Testis (tissue), 5 donors: ENCODE measurements at places on chromosomes 4 and X.

DNA sequence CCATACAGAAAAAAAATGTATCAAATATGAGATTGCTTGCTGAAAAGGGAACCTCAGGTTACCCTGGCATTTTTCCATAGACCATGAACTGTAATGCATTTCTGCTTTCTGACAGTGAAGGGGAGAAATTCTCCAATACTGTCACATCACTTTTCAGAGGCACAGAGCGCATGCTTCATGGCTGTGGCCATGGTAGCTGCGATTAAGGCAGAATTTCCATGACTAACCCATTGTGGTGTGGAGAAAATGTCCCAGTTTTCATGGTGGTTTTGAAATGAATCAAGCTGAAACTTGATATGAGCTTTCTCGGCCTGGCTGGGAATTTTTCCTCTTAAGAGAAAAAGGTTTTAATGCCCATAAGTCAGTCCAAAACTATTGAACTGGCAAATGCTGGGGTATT is 39.5 kb upstream of the MAP3K15 start:
- DNase-seq, result no peak

- DNase-seq, result no peak
These were observed 26.1 kb downstream of the PDGFC start for GRCh38 chr4:156945532-156945931.

- peak; percentile 66 for DNase-seq
These were observed 1.1 kb downstream of the GAB1 start for GRCh38 chr4:143337600-143338287.

GRCh38 chr4:1166509-1167243 is 5.7 kb downstream of the SPON2 start:
- DNase-seq, result no peak

GRCh38 chrX:6917666-6918065 is 229.8 kb upstream of the STS start:
- no peak for DNase-seq

DNA sequence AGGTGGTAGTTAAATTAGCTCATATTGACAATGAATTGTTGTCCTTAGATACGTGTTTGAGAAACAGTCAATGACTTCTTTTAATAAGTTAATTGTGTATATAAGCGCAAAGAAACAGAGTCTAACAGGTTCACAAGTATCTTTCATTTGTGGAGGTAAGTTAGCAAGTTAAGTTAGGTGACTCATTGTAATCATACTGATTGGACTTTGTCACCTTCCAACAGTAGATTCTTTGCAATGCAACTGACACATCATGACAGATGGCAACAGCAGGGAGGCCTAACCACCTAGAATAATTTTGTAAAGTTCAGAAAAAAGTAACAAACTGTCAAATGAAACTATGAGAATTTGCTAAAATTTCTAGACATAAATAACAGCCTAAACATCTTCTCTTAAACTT is 207.6 kb upstream of the PITX2 start:
- no peak for DNase-seq

DNA sequence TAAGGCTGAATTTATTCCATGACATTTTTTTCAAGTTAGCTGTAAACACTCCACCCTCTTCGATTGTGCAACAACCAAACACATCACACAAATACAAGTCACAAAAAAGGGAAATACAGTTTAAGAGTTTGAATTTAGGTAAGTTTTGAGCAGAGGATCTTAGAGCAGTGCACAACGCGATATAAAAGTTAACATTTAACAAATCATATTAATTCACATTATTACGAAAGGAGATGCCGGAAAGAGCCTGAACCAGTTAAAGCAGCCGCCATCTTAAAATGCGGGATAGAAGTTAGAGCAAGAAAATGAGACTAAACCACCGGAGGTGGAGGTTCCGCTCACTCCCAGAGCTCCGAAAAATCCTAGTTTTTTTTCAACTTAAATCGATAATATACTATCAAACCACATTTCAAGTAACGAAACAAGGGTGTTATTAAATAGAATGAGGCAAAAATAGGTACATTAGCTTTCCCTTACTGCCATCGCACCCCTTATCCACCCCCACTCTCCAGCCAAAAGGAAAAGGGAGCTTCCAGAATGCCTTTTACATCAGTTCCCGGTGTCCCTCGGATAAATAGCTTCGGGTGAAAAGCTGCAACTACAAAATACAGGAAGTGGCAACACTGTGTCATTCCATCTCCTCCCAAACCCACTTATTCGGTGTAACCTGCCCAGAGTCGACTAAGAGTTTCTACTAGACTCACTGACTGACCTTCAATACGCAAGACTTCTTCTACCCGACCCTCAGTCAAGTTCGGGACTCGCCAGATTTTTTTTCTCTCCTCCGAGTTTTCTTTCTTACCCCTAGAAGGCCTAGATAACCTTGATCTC is 1.9 kb downstream of the UBE2D3 start:
- DNase-seq, result peak; percentile 70

DNA sequence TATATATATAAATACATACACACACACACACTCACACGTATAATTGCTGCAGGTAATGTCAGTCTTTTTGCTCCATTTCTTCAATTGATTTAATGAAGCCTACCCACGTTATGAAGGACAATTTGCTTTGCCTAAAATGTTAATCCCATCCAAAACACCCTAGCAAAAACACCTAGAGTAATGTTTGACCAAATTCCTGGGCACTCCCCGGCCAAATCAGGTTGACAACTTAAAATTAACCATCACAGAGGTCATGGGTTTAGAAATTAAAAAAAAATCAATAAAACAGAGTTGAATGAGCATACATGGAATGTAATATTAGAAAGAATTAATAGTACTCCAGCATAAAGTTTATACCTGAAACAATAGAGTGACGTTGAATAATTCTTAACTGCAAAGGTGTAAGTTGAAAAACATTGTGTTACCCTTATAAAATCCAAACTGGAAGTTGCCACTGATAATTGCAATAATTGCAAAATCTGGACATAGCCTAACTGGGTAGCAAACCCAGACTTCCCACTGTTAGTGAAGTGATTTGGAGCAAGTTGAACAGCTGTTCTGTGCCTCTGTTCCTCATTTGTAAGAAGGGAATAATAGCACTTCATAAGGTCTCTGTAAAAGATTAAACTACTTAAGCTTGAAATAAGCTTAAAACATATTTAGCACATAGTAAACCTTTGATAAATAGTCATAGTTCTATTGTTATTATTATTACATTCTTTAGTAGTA is 2120.5 kb downstream of the PCDH7 start:
- DNase-seq, result no peak

GRCh38 chrX:155094468-155095061 is 23.3 kb downstream of the BRCC3 start:
- no peak for DNase-seq

GRCh38 chr4:57055886-57056285 is 54.3 kb downstream of the IGFBP7 start:
- no peak for DNase-seq

DNA sequence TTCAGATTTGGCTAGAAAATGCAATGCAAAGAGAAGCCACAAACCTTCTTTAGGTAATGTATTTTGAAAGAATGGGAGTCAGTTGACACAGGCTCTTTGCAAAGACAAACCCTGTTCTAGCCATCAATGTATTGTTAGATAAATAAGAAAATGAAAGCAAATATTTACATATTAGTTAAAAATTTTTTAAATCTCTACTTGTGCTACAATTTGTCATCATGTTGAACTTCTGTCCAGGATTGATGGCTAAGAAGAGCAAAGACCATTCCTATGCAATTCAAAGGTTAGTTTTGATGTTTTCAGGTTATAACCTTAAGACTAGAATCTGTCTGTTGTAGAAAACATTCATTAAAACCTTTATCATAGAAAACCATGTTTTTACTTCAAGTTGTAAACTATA is 788.8 kb upstream of the FTHL17 start:
- DNase-seq, result no peak

DNA sequence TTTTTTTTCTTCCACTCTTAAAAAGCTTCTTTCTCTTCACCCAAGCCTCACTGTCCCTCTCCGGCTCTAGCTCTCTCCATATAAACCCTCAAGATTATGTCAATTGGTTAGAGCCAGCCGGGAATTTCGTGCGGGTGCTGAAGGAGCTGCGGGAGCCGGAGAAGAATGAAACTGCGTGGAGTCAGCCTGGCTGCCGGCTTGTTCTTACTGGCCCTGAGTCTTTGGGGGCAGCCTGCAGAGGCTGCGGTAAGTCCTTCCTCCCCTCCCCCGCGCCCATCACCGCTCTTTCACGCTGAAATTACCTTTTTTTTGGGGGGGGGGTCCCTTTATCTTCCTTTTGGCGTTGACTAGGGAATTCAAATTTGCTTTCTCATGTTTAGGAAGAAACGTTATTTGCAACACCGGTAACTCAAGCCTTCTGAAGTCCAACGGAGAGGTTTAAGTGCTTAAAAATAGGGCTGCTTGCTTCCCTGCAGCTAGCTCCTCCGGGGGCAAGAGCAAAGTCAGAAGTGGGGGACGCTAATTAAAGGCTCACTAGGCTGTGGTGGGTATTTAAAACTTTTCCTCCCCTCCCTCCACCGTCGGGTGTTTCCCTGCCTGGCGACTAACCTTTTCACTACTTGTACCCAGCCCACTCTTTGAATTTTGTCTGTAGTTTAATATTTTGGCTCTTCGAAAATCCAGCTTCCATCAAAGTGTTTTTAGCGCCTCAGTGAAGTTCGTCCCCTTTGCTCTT is 491 bp downstream of the COL4A5 start:
- peak; percentile 20 for DNase-seq

DNA sequence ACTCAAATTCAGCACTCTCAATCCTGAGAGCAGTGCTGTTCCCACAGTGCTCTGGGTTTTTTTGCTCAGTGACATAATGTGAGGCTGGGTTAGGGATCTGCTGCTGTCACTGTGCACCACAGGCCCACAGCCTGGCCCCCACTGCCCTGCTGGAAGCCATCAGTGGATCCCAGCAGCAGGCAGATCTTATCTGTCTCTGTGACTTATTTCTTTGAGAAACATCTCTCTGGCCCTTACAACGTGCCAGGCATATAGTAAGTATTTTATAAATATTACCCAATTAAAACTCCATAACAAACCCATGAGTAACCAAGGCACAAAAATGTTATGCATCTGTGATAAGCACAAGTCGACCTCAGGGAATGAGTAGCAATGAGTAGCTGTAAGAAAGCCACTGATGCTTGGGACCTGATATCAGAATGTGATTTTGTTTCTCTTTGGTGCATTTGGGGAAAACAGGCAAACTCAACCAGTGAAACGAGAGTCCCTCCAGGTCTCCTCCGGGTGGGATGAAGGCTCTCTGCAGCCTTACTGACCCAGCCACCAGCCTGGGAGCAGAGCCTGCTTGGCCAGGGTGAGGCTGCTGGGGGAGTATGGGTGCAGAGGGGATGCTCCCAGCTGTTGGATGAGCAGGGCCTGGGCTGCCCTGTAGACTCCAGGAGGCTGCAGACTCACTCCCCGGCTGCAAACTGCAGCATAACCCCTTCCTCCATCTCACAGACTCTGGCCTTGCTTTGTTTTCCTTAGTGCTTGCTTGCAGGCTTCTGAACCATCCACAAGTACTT is 172.7 kb upstream of the LNX1 start:
- DNase-seq, result no peak

- no peak for DNase-seq
These were observed 142.1 kb downstream of the CPEB2 start for GRCh38 chr4:15144249-15144966.

- DNase-seq, result no peak
These were observed 30.9 kb upstream of the PPA2 start for GRCh38 chr4:105504744-105505143.

GRCh38 chr4:88599298-88599697 is 7.0 kb downstream of the HERC3 start:
- DNase-seq, result no peak

GRCh38 chr4:77715414-77716290 is 103.5 kb downstream of the CNOT6L start:
- DNase-seq, result no peak

DNA sequence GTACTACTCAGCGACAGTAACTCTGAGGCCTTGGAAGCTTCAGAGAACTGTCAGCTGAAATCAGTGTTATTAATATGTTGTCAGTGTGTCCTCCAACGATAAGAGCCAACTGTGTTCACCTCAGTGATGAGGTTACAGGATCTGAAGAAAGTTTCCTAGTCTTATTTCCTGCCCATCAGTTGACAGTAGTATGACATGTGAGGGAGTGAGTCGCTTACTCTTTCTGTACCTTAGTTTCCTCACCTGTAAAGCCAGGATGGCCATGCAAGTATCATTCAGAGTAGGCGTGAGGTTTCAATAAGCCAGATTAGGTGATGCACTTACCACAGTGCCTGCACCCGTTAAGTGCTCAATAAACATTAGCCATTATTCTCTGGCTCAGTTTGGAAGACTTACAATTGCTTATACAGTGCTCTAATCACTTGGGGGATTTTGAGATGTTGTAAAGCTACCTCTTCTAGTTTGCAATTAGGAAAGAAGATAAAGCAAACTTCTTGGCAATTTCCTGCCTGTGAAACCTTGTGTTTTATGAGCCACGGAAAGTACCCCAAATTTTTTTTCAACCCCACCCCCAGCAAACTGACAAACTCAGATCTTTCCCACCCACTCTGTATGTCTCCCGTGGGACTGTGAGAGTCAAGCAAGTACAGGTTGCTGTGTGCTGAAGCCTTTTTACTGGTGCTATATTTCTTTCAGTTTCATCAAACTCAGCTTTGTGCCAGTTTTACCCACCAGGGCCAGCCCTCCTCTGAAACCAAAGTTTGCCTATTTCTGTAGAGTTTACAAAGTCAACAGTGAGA is 62.2 kb downstream of the ANXA3 start:
- DNase-seq, result no peak

DNA sequence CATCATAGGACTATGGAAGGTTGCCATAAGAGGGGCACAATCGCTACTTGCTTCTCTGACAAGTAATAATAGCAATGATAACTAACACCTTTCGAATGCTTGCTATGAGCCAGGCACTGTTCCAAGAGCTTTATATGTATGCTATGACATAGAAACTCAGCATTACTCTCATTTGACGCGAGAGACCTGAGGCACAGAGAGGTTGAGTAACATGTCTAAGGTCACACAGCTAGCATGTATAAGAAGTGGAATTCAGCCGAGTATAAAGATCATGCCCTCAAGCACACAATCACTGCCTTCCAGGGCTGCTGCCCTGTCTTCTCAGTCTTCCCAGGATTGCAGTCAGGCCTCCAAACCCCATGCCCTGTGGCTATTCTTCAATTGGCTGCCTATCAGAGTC is 19.5 kb downstream of the PJA1 start:
- DNase-seq, result no peak

DNA sequence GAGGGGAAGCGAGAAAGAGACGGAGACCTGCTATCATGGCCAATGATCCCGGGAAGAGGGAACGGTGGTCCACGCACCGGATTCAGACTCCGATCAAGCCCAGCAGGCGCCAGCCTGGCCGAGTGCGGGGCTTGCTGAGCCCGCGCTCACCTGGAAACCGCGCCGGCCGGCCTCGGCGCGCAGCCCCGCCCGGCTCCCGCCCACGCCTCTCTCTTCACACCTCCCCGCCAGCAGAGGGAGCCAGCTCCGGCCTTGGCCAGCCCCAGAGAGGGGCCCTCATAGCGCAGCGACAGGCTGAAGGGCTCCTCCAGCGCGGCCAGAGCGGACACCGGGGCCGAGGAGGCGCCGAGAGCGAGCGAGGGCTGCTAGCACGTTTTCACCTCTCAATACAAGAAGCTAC is 36.8 kb upstream of the SPANXN2 start:
- peak; percentile 48 for DNase-seq

DNA sequence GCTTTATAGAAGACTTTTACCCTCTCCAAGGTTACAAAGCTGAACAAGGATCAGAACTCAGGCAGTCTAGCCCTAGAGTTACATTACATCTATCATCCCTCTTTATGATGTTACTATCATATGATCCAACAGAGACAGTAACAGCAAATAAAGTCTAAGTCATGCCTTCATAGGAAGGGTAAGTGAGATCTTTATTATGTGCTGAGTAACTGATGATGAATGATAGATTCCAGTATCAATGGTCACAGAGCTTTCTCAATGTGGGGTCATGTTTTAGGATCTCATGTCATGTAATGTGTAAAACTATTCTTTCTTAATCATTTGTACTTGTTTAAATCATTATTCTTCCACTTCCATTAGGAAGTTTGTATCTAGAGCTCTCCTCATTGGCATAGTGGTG is 22.8 kb downstream of the ELOVL6 start:
- no peak for DNase-seq
